ENCODE measurements at places on chromosomes 11 and 22. TPM values are rescaled to one million over a fixed set of nuclear protein-coding genes. Genes with fewer than 3 reads are reported as not detected.

GRCh38 chr11:40190294-40190693 lies 1269.2 kb downstream of the LRRC4C start:
- no peak for DNase-seq
- no peaks in the 10 kb centered on the region for H3K4me1 ChIP-seq
- no peaks in the 10 kb centered on the region for H3K36me3 ChIP-seq
- H3K27me3 ChIP-seq: no peaks in the 10 kb centered on the region
- H3K27ac ChIP-seq: no peak overlapping the region
- no peak overlapping the region for H3K4me3 ChIP-seq

DNA sequence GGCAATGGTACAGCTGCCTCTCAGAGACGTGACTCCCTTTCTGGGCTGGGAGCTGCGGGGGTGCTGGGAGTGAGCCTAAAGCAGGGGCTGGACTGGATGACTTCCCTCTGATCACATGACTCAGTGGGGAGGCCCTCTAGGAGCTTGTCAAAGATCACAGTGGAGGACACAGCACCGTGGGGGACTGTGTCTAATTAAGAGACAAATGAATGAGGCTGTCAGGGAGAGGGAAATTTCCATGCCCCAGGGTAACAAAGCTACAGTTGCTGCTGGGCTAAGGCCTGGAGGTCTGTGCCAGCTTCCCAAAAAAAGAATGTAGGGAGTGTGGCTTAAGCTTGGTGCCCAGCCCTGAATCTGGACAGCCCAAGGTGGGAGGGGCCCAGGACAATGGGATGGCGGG lies 262.8 kb upstream of the PLET1 start:
- H3K36me3 ChIP-seq: no peaks in the 10 kb centered on the region
- peak; percentile 59 for DNase-seq
- H3K4me3 ChIP-seq: no peak overlapping the region
- H3K27ac ChIP-seq: no peak overlapping the region
- H3K27me3 ChIP-seq: peaks cover 2% of the 10 kb centered on the region

DNA sequence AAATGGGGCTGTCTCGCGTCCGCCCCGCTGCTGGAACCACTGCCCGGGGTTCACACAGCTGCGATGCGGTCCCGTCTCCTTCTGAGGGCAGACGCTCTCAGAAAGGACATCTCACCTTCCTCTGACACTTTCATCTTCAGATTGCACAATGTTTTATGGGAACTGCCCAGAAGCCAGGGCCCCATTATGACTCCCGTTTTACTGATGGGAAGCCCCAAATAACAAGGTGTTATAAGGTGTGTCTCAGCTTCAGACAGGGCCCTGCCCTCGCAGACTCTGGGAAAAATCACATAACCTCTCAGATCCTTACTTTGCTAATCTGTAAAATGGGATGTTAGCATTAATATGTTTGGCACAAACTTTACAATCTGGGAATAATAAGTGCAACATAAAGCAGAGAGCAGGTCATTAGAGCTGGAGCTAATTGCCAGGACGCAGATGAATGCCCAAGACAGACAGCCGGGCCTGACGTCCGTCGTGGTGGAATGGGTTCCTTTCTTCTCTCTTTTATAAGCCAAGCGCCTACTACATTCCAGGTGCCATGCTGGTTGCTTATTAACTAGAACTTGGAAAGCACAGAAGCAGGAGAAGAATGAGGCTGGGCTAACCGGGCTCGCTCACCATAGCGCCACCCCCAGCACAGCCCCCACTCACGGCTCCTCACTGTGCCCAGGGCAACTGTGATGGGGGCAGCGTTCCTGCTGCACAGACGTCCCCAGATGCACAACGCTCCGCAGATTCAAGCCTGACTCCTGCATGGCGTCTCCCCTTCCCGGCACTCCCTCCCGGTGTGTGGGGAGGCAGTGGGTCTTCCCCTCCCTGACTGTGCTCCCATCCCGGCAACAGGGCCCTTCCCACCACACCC lies 43.8 kb downstream of the TRMU start:
- no peaks in the 10 kb centered on the region for H3K36me3 ChIP-seq
- no peaks in the 10 kb centered on the region for H3K27me3 ChIP-seq
- H3K4me3 ChIP-seq: no peak overlapping the region
- no peaks in the 10 kb centered on the region for H3K4me1 ChIP-seq
- DNase-seq: no peak
- H3K27ac ChIP-seq: no peak overlapping the region

GRCh38 chr11:14190992-14191778 lies 167.8 kb downstream of the RRAS2 start:
- H3K36me3 ChIP-seq: no peaks in the 10 kb centered on the region
- H3K4me1 ChIP-seq: no peaks in the 10 kb centered on the region
- no peak for DNase-seq
- H3K27me3 ChIP-seq: 0 out of 2 replicates have a peak, but pooled peaks cover 6% of the 10 kb centered on the region
- no peak overlapping the region for H3K27ac ChIP-seq

GRCh38 chr22:41840216-41840615 lies 7.3 kb downstream of the SREBF2 start:
- H3K4me1 ChIP-seq: no peaks in the 10 kb centered on the region
- no peak for DNase-seq
- H3K36me3 ChIP-seq: no peaks in the 10 kb centered on the region
- no peak overlapping the region for H3K27ac ChIP-seq

DNA sequence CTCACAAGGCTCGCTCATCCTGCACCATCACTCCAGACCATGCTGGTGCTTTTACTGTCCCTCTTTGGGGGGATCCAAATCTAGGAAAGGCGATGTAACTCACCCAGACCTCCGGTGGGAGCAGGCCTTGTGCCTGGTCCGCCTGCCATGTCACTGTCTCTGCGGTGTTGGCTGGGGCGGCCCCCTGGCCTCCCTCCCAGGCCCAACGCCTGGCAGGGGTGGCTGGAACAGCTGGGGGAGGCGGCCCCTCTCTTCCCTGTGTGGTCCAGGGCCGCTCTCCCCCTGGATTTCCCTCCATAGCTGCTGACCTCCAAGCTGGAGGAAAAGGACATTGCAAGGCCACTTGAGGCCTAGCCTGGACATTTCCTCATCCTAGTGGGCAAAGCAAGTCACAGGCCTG lies 11.1 kb upstream of the MGAT3 start:
- H3K4me3 ChIP-seq: no peak overlapping the region
- no peaks in the 10 kb centered on the region for H3K4me1 ChIP-seq

DNA sequence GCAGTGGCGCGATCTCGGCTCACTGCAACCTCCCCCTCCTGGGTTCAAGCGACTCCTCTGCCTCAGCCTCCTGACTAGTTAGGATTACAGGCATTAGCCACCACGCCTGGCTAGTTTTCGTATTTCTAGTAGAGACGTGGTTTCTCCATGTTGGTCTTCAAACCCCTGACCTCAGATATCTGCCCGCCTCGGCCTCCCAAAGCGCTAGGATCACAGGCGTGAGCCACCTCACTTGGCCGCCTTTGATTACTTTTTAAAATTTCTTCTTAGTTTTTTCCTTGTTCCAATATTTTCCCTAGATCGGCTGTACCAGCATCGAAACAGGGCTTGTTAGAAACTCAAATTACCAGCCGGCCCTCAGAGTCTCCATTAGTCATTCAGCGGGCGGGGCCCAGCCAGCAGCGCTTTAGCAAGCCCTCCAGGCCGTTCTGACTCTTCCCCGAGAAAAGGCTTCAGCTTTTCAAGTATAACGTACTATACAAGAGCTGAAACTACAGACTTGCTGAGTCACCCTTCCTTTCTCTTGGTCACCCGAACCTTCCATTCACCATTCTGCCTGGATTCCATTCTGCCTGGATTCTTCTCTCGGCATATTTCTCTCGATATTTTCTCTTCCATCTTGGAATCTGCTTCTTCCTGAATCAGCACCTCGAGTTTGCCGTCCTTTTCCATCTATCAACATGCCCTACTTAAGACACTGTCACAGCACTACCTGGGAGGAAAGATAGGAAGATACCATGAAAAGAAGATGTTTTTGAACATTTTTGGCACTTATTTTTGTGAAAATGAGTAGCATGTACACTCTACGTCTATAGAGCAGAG lies 6.7 kb upstream of the CAPRIN1 start:
- DNase-seq: peak; percentile 69
- H3K27ac ChIP-seq: no peak overlapping the region
- H3K4me3 ChIP-seq: no peak overlapping the region
- H3K36me3 ChIP-seq: no peaks in the 10 kb centered on the region
- no peaks in the 10 kb centered on the region for H3K27me3 ChIP-seq

DNA sequence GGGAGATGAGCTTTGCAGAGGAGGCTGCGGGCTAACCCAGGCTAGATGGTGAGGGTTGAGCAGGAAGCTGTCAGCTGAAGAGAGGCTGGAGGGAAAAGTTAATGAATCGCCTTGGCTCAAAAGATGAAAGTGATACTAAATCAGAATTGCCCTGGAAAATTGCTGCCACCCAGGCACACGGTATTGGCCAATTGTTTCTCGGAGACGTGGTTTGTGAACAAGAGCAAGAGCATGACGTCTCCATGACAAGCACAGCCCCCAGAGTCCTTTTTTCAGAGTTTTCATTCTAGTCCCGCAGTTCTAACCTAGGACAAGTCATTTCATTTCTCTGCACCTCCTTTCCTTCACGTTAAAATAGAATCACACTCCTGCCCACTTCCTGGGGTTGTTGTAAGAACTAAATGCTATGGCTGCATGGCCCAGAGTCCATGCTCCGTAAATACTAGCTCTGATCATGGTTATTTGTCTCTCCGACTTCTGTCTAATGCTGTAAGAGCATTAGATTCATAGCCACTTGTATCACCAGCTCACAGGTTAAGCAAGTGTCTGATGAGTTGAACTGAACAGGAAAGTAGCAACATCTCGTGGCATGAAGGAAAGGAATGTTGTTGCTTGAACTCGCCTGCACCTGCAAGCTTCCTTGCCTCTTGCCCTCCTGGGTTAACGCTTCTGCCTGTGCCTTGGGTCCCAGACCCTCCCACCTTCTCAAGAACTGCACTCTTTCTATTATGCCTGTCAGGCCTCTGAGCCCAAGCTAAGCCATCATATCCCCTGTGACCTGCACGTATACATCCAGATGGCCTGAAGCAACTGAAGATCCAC lies 33.8 kb upstream of the NUP50 start:
- H3K27ac ChIP-seq: no peak overlapping the region
- H3K4me3 ChIP-seq: no peak overlapping the region
- DNase-seq: no peak
- H3K4me1 ChIP-seq: peaks cover 22% of the 10 kb centered on the region
- peaks cover 10% of the 10 kb centered on the region for H3K36me3 ChIP-seq

DNA sequence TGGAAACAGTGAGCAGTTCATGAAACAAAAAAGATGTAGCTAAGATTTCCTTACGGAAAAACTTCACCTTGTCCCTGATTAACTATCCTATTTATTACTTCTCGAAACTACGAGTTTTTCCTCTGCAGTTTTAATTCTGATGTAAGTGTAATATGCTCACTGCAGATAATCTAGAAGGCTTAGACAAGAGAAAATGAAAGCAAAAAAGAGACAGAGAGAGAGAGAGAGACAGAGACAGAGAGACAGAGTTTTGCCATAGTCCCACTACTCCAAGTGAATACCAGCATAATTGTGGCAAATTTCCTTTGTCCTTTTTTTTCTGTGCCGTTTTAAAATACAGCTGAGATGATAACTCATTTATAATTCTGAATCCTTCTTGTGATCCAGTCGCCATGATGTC lies 24.8 kb downstream of the FSHB start:
- no peak overlapping the region for H3K27ac ChIP-seq
- H3K4me1 ChIP-seq: no peaks in the 10 kb centered on the region
- no peak overlapping the region for H3K4me3 ChIP-seq
- DNase-seq: no peak
- H3K36me3 ChIP-seq: no peaks in the 10 kb centered on the region
- H3K27me3 ChIP-seq: no peaks in the 10 kb centered on the region

DNA sequence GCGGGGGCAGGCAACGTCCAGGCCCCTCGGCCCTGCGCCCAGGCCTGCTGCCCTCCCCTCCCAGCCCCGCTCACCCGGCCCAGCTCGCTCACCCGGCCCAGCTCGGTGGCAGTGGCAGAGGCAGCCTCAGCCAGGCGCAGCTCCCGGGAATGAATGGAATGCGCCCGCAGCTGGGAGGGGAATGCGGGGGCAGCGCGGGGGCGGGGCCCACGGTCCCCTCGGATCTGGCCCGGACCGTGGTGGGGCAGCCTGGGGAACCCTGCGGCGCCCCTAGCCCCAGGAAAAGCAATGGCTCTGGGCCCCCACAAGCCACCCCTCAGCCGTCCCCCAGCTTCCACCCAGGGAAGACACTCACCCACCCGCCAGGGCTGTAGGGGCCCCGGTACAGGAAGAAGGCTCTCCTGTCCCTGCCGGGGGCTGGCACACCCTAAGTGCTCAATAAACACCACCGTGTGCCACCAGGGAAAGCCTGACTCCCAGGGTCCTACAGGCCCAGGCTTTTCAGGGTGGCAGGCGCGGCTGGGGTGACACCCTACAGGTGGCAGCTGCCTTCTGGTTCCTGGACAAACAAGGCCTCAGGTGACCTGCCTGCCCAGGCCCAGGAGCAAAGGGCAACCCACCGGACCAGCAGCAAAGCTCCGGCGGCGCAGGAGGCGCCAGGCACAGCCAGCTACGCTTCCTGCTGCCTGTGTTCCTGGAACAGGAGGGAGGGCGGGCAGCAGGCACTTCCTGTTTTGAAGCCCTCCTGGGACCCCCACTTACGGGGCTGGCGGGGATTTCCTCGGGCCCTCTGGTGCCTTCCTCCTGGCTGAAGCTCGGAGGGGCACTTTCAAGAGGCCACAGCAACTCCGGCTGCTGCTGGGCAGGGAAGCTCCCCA lies 13.8 kb downstream of the PLXNB2 start:
- peaks cover 3% of the 10 kb centered on the region for H3K36me3 ChIP-seq
- H3K27ac ChIP-seq: peak overlapping the region; percentile 66
- DNase-seq: peak; percentile 83
- peaks cover 20% of the 10 kb centered on the region for H3K4me1 ChIP-seq
- H3K27me3 ChIP-seq: no peaks in the 10 kb centered on the region
- H3K4me3 ChIP-seq: peak overlapping the region; percentile 56

- no peak overlapping the region for H3K4me3 ChIP-seq
Measured at GRCh38 chr11:23632293-23632692, 772.0 kb upstream of the CCDC179 start.

- H3K4me3 ChIP-seq: no peak overlapping the region
- peak; percentile 31 for DNase-seq
- H3K4me1 ChIP-seq: no peaks in the 10 kb centered on the region
- no peaks in the 10 kb centered on the region for H3K36me3 ChIP-seq
Measured at GRCh38 chr11:79198898-79199250, 242.0 kb downstream of the TENM4 start.

- no peaks in the 10 kb centered on the region for H3K27me3 ChIP-seq
- H3K4me3 ChIP-seq: no peak overlapping the region
- no peaks in the 10 kb centered on the region for H3K36me3 ChIP-seq
- H3K27ac ChIP-seq: no peak overlapping the region
Measured at GRCh38 chr11:125443767-125444311, 52.2 kb downstream of the FEZ1 start.

LRRC32 gene
- 4.2 TPM for total RNA-seq

SUSD2 gene
- total RNA-seq: not detected

BRSK2 gene
- 0.11 TPM for total RNA-seq

OR2AG1 gene
- total RNA-seq: not detected

LRP5 gene
- total RNA-seq: 4.3 TPM

AMPD3 gene
- total RNA-seq: 6.4 TPM

SPA17 gene
- total RNA-seq: 6.5 TPM

Data from GM23248 (cell line).